ENCODE measurements at places on chromosomes 1 and 21.

- no peak for DNase-seq
These were observed 208.3 kb downstream of the TOMM20 start for GRCh38 chr1:234920136-234920842.

- no peak for DNase-seq
These were observed 104.8 kb upstream of the KRTAP19-8 start for GRCh38 chr21:31143036-31143435.

- DNase-seq = no peak
These were observed 2.3 kb upstream of the NFASC start for GRCh38 chr1:204868340-204868700.

- peak; percentile 26 for DNase-seq
These were observed 39.7 kb downstream of the CAPZB start for GRCh38 chr1:19445417-19446342.

GRCh38 chr1:161817176-161817730 lies 51.1 kb downstream of the ATF6 start:
- DNase-seq = no peak
